Melanocyte of skin (primary cell): ENCODE measurements at places on chromosomes 11 and 22. TPM values are rescaled to one million over a fixed set of nuclear protein-coding genes. Genes with fewer than 3 reads are reported as not detected.

TRIM49 gene
- total RNA-seq = not detected in 2 replicates

RPS6KA4 gene
- total RNA-seq = 48.6 and 49.0 TPM in 2 replicates

RBM14 gene
- total RNA-seq = 41.3 and 47.2 TPM in 2 replicates

ANKRD49 gene
- 12.0 and 17.9 TPM in 2 replicates for total RNA-seq

RAG1 gene
- total RNA-seq = 0.62 and 1.00 TPM in 2 replicates
